Kasumi-1 (cell line): ENCODE measurements at places on chromosomes 5 and 9.
A peak's percentile ranks its signal among the peaks of the same experiment; 100 is the strongest.

- DNase-seq = no peak
Observed at GRCh38 chr9:2740616-2741015, 23.3 kb downstream of the KCNV2 start.

DNA sequence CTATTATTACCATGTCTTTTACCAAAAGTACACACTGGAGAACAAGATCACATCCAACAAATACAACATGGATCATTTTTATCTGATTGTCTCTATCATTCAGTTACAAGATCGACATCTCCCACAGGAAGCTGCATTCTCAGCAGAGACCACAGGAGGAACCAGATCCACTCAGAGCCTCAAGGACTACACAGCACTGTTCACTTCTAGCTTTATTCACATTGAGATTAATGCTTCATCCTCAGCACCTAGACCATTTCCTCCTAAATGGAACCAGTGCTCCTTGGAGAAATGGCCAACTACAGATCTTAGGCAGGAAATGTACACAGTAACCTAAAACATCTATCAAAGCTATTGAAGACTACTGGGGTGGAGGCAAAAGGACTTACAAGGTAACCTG, 13.3 kb upstream of the C5orf15 start:
- DNase-seq = peak; percentile 25

GRCh38 chr5:1876660-1877064, 6.1 kb downstream of the IRX4 start:
- no peak for DNase-seq

- peak; percentile 17 for DNase-seq
Observed at GRCh38 chr5:174793684-174794328, 69.4 kb downstream of the MSX2 start.

DNA sequence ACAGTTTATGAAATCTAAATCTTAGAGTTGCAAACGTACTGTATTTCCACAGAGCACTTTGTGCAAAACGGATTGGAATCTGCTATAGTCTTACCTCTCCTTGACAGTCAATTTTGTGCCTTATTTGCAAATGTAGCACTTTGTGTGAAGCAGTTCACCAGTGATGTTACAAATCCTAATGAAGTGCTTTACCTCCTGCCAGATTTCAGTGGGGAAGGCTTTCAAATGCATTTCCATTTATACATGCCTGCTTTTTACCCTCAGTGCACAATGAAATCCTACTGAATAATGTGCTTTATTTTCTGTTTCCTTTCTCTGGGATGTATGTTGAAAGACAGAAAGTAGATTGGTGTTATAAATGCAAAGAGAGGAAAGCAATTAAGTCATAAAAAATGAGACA, 2141.6 kb upstream of the C9orf72 start:
- no peak for DNase-seq
